A549 treated with dexamethasone at 1 μM for 4 hours (cell line): ENCODE measurements at places on chromosomes 6 and 20. TPM values are rescaled to one million over a fixed set of nuclear protein-coding genes. Genes with fewer than 3 reads are reported as not detected.

The LINC00237 gene
- not detected in 5 replicates for total RNA-seq

The BHLHE23 gene
- total RNA-seq: 0.12 TPM in 1 of 5 replicates, not detected in the others

The BNIP5 gene
- total RNA-seq: 0.02 to 0.05 TPM (median 0.03 TPM) in 5 replicates

The TMC2 gene
- 0.02 TPM in 1 of 5 replicates, not detected in the others for total RNA-seq

The CLVS2 gene
- total RNA-seq: 0.07 to 0.27 TPM (median 0.20 TPM) in 5 replicates

The LY6G6C gene
- 0.08 to 0.12 TPM in 2 of 5 replicates, not detected in the others for total RNA-seq

The MAP7 gene
- total RNA-seq: 18.8 to 29.1 TPM (median 25.7 TPM) in 5 replicates

The TMEM74B gene
- 2.4 to 3.5 TPM (median 3.1 TPM) in 5 replicates for total RNA-seq

The CNBD2 gene
- total RNA-seq: 5.2 to 6.8 TPM (median 6.0 TPM) in 5 replicates

The GSTA2 gene
- total RNA-seq: not detected in 5 replicates

The KIAA0408 gene
- total RNA-seq: 5.6 to 6.8 TPM (median 6.6 TPM) in 5 replicates

The ATAT1 gene
- 4.5 to 6.6 TPM (median 6.2 TPM) in 5 replicates for total RNA-seq

The EYA2 gene
- 2.2 to 3.2 TPM (median 2.6 TPM) in 5 replicates for total RNA-seq

The SAMD3 gene
- not detected in 5 replicates for total RNA-seq

The FITM2 gene
- total RNA-seq: 8.2 to 11.9 TPM (median 11.4 TPM) in 5 replicates

The OR2B6 gene
- total RNA-seq: 0.14 TPM in 1 of 5 replicates, not detected in the others

The PRSS35 gene
- total RNA-seq: 0.06 to 0.16 TPM (median 0.08 TPM) in 5 replicates

The PRDM13 gene
- 0.71 to 1.1 TPM (median 1.0 TPM) in 5 replicates for total RNA-seq

The TRERF1 gene
- total RNA-seq: 5.3 to 10.3 TPM (median 9.3 TPM) in 5 replicates

The GGTLC1 gene
- total RNA-seq: not detected in 5 replicates

The ARG1 gene
- total RNA-seq: not detected in 5 replicates

The C20orf202 gene
- 0.05 to 0.08 TPM (median 0.07 TPM) in 3 of 5 replicates, not detected in the others for total RNA-seq

The MTFR2 gene
- 11.0 to 12.5 TPM (median 11.3 TPM) in 5 replicates for total RNA-seq

The PROKR2 gene
- total RNA-seq: not detected in 5 replicates

The SLC52A3 gene
- total RNA-seq: 0.34 to 0.60 TPM (median 0.45 TPM) in 5 replicates

The HLA-DPB1 gene
- total RNA-seq: not detected in 5 replicates

The PAK5 gene
- not detected in 5 replicates for total RNA-seq
